ENCODE measurements at places on chromosomes 3 and 15.

DNA sequence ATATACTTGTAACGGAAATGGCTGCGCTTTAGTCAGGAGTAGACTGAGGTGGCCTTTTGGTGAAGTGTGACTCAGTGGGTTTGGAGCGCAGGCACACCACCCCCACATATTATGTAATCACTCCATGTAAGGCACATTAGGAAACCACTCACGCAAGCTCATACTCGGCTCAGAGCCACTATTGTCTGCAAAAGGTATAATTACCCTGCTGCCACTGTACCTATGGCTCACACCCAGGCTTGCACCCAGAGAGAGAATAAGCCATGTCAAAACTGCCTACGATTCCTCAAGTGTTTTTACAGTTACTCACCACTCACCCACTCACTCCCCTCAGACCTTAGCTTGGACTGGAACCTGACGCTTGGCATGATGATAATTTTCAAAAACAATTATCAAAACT lies 611.9 kb upstream of the CCDC54 start:
- DNase-seq = peak; percentile 98

DNA sequence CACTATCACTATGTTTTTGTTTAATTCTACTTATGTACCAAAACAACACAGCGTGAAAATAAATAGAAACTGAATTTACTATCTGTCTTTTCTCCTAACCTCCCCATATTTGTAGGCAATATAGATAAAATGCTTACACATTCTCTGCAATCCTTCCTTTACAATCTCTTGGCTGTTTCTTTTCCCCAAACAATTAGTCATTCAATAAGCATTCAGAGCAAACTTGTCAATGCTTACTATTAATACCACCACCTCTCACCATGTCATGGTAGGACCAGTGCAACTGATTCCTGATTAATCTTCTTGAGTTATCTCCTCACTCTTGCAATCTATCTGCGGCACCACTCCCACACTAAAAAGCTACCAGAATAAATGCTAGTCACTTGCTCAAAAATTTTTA lies 74.0 kb upstream of the TTBK2 start:
- DNase-seq = no peak

- no peak for DNase-seq
These were observed 43.0 kb downstream of the CGNL1 start for GRCh38 chr15:57419335-57419734.

DNA sequence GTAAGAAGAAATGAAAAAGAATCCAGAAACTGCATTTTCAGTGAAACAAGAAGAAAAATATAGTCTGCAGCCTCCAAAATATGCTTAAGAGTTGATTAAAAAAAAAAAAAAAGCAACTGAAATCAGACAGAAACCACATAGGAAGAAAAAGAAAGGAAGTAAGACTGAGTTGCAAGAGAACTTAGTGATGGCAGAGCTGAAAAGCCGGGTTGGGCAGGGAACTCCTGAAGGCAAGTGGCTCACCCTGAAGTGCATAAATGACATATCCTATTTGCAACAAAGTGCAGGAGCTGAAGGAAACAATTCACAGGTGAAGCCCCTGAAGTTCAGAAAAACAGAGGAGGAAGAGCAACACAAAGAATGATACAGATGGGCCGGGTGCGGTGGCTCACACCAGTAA lies 108.8 kb upstream of the SLC25A36 start:
- DNase-seq = no peak

DNA sequence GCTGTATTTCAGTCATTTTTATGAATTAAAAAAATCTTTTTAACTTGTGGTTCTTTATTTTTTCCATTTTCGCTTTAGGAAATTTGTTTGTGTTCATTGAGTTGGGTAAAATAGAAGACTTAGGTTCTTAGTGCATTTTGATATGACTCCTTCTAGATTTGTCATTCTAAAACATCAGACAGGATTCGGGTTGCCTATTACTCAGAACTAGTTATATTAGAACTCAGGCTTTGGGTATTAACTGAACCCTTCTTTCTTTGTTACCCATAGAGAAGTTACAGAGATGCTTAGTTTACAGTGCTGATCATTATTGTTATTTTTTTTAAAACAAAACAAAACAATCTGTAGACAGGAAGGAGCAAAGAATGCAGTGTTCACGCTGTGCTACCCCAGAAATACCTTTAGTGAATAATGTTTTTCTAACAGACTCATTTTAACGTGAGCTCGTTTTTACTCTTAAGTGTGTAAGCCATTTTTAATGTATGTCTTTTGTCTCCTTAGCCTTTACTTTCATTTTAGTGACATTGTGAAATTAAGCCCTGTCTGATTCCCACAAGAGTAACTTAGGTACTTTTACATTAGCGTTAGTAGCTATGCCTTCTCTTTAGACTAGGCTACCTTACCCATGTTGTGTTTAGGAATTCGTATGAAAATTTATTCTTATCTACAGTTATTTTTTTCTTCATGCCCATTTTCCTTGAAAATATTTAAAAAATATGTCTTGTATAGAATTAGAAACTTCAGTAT lies 53.4 kb downstream of the CMC1 start:
- DNase-seq = no peak

GRCh38 chr3:146037697-146038096 lies 123.3 kb downstream of the PLOD2 start:
- DNase-seq = no peak

GRCh38 chr3:170476291-170476690 lies 57.6 kb downstream of the CLDN11 start:
- DNase-seq = peak; percentile 25

- no peak for DNase-seq
These were observed 157.8 kb upstream of the LINGO1 start for GRCh38 chr15:77790481-77790880.

DNA sequence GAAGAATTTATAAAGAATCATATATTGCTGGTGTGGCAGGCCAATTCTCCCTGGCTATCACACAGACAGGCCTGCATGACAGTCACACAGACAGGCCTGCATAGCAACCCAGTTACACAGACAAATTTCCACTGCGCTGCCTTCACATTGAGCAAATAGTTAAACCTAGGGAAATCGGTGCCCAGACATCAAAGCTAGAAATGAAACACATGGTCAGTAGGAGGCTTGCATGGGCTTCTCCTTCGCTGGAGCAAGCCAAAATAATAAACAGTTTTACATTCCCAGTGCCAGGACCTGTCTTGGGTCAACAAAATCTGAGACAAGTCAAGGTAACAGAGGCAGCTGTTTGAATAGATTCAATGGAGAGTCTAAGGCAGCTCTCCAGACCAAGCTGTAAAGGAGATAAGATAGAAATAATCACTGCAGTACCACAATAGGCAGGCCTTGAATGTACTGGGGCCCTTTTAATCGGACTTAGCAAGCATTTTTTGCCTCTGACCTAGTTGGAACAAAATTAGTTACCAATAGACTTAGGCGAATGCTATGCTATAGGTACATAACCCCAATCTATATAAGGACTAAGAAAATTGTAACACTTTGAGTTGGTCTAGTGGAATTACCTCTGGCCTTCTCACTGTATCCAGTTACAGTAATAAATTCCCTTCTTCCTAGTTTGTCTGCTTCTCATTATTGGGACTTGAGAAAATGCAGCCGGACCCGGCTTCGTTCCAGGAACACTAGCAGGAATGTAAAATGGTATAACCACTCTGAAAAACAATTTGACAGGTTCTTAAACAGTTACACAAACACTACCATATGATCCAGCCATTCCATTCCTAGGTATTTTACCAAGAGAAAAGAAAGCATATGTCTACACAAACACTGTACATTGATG lies 274.7 kb upstream of the UBE2E2 start:
- DNase-seq = no peak

DNA sequence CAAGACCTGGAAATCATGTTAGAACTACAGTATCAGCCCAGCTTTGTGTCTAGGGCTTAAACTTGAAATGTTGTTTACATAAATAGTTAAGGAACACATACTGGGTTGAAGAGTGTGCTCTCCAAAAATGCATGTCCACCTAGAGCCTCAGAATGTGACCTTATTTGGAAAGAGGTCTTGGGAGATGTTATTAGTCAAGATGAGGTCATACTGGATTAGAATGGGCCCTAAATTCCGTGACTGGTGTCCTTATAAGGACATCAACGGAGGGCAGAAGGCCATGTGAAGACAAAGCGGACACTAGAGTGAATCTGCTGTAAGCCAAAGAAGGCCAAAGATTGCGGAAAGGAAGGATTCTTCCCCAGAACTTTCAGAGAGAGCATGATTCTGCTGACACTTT lies 759.2 kb upstream of the CFAP20DC start:
- peak; percentile 8 for DNase-seq

DNA sequence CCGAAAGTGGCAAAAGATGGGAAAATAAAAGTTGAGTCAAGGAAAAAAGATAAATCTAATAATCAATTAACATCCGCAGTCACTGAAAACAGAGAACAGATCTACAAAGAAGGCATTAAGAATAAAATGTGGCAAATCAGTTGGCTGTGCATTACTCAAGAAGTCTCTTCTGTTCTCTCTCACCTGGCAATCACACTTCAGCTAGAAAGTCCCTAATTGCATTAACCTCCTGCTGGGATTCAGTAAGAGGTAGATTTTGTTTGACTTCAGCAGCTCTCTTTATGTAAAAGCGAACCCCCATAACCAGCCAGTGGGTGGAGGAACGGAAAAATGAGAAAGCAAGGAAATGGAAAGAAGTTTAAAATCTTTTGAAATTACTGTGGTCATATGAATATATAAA lies 94.7 kb upstream of the PLXND1 start:
- DNase-seq = no peak

DNA sequence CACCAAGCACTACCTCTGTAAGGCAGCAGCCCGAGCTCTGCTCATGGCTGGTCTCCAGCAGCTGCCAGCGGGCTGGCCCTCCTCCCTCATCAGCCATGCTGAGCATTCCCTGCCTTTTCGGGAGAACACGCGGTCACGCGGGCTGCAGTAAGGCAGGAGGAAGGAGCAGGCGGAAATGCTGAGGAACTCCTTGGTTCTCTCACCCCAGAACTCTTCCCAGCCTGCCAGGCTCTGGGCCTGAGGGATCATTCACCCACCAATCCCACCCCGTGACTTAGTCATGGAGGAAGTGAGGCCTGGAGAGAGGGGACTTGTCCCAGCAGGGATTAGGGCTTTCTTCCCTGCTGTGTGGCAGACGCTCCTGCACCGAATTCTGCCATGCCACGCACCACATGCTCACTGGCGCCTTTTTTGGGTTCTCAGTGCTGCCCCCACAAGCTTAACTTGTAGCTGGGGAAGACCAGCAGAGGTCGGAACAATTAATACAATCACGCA lies 42.9 kb upstream of the RPL32 start:
- no peak for DNase-seq

GRCh38 chr3:134462331-134462941 lies 23.3 kb downstream of the ANAPC13 start:
- DNase-seq = no peak

DNA sequence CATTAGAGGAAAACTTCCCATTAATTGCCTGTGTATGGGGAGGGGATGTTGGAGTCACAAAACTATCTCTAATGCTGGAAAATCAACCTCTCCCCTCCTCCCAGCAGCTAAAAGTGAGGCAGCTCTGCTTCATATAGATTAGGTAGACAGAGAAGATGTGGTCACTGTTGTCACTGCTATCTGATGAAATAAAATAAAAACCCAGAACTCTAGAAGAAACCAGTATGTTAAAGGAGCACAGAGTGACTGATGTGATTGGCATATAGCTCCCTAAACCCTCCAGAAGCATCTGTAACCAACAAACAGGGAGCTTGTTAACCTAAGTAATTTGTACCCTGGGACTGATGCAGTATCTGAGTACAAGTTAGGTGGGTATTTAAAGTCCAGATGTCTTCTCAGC lies 211.9 kb upstream of the TRIM42 start:
- no peak for DNase-seq

DNA sequence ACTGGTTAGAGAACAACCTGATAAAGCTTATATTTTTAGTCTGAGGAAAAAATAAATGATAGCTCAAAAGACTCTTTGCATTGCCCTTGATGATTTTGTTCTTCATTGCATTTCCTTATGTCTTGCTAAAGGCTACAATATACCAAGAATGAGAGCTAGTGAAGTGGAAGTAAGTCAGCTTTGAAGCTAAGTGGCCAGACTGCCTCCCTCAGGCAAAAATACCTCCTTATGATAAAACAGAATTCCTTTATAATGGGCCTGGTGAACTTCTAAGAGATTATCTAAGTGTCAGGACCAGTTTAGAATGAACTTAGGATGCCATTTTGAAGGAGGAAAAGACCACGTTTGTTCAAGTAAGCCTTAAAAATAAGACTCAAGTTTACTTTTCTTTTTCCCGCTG lies 678.4 kb downstream of the ROBO2 start:
- no peak for DNase-seq

DNA sequence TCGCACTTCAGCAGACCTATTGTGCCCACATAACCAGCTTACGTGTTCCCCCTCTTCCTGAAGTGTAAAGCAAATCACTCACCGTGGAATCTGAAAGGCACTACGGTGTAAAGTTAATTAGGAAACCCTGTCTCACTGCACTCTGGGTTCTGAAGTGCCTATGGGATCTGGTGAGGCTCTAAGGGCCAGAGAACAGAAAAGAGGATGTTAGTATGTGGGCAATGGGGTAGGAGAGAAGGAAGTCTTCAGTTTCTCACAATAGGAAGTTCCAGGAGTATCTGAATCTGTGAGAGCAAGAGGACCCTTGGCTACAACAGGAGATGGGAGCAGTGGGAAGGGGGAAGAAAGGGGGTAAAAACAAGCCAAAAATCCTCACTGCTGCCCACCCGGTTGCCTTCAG lies 71.4 kb downstream of the ITGB5 start:
- DNase-seq = no peak

DNA sequence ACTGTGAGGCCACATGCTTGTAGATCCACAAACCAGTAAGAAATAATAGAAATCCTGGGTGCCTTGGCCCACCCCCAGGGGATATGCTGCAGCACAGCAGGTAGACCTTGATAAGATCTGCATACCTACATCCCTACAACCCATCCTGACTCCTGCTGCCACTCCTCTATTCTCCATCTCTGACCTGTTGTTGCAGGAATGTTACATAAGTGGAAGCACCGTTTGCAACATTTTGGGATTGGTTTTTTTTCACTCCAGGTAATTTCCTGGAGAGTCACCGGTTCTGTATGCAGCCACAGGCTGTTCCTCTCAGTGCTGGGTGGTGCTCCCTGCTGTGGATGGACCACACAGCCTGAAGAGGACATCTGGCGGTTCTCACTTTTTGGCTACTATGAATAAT lies 16.1 kb upstream of the CSPG5 start:
- DNase-seq = no peak

- DNase-seq = no peak
These were observed 224.4 kb upstream of the STRIT1 start for GRCh38 chr3:155517903-155518302.

DNA sequence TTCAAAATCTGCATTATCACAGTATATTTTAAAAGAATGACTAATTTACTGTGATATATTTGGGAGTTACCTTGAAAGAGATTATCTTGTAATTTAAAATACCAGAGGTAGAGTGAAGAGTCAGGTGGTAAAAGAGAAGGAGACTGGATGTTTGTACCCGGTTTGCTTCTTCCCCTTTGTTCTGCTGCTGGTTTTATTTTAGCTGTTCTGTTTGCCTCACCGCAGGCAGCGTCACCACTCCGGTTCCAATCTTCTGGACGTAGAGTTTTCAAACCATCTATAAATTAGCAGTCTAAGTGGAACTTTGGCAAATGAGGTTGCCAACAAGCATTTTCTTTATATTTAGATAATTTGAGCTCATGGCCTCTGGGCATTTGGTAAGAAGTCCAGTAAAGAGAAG lies 38.2 kb downstream of the PPARG start:
- DNase-seq = no peak
